ENCODE measurements at places on chromosomes 11 and 22.

- no peak for DNase-seq
Observed at GRCh38 chr11:73974604-73975478, 7.8 kb downstream of the UCP2 start.

- peak; percentile 91 for DNase-seq
Observed at GRCh38 chr11:75453916-75454655, 21.1 kb upstream of the KLHL35 start.

DNA sequence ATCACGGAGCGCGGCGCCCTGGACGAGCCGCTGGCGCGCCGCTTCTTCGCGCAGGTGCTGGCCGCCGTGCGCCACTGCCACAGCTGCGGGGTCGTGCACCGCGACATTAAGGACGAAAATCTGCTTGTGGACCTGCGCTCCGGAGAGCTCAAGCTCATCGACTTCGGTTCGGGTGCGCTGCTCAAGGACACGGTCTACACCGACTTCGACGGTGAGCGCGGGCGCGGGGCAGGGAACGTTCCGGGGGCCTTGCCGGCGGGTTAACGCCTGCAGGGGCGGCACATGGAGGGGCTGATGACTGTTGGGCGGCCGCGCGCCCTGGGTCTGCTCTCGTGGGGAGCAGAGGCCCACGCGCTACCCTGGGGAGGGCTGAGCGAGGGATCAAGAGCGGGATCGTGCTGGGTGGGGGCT lies 1.0 kb downstream of the PIM3 start:
- no peak for DNase-seq

- DNase-seq = no peak
Observed at GRCh38 chr22:42281284-42281683, 10.8 kb upstream of the TCF20 start.

DNA sequence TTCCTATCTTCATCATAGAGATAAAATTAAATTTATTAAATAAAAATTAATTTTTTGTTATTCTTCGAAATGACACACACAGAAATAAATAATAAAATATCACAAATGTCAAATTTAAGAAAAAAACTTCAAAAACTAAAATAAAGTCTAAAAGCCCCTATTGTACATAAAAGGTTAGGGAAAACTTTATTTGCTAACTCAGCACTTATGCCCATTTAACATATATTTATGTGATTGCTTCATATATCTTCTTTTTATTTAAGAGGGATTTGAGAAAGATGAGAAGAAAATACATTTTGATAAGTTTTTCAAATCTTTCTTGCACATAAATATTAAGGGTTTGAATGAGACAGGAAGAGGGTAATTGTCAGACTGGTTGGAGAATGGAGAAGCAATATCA lies 2350.4 kb upstream of the RAG2 start:
- DNase-seq = no peak

GRCh38 chr11:122333467-122333866 lies 217.5 kb upstream of the BLID start:
- DNase-seq = no peak

GRCh38 chr11:88359541-88359940 lies 22.0 kb upstream of the CTSC start:
- no peak for DNase-seq

DNA sequence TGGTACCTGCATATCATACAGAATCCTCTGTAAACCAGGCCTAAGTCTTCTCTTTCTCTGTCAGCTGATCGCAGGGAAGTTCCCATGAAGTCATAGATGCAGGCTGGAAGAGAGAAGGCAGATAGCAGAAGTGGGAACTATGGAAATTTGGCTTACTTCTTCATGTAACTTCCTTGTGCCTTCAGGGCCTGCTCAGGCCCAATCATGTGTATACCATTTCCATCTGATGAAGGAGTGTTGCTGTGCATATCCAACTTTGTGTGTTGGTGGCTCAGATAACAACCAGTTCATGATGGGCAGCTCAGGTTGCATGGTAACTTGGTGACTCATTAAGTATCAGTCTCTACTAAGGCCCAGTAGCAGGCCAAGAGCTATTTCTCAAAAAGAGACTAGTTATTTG lies 53.1 kb upstream of the CEP295 start:
- no peak for DNase-seq

DNA sequence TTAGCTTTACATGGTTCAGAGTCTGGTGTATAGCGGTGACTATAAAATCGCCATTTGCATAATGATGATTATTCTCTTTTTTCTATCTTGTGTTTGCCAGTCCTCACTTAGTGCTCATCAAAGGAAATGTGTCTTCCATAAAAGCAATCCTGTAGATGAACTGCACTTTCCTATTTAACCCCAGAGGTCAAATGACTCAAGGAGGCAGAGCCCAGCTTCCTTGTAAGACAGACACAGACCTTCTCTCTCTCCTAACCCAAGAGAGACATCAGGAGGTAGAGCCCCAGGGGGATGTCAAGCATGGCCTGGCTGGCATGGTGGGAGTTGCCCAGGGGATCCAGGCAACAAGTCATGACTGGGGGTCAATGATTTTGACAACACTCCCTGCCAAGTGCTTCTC lies 46.9 kb upstream of the CRTAM start:
- no peak for DNase-seq

DNA sequence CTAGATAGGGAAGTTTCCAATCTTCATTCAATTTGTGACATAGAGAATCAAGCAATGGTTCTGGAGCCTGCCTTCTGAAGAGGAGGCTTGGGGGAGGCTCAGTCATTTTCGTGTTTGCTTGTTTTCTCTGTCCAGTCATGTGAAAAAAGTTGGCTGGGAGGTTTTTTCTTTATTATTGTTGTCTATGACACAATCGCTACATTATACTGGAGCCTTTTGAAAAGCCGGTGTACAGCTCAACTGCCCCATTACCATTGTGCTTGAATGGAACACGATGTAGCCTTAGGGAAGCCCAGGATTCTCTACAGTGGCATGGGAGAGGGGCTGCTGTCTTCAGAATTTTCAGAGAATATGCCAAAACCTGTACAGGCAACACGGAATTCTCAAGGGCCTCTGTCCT lies 57.9 kb upstream of the NCAM1 start:
- no peak for DNase-seq

GRCh38 chr22:29050457-29050856 lies 11.2 kb downstream of the C22orf31 start:
- DNase-seq = no peak

GRCh38 chr11:122656073-122656630 lies 630 bp downstream of the UBASH3B start:
- DNase-seq = no peak

- DNase-seq = no peak
Observed at GRCh38 chr11:120020981-120021380, 116.9 kb downstream of the TRIM29 start.

- no peak for DNase-seq
Observed at GRCh38 chr11:127061947-127062346, 61.4 kb upstream of the KIRREL3 start.

GRCh38 chr11:113603277-113604059 lies 102.6 kb downstream of the TMPRSS5 start:
- DNase-seq = peak; percentile 66

GRCh38 chr11:117424781-117425180 lies 97.1 kb downstream of the CEP164 start:
- no peak for DNase-seq

GRCh38 chr22:34567367-34567766 lies 498.6 kb upstream of the ISX start:
- no peak for DNase-seq

DNA sequence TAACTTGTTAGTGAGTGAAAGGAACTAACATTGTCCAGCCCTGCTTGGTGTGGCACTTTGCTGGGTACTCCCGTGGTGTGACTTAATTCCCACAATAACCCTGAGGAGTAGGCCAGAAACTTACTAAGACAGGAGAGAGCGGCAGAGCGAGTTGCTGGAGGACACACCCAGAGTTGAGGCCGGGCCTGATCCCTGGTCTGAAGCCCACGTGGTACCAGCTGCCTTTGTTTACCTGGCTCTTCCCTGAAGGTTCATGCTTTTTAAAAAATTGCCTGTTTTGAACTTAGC lies 594 bp downstream of the MPST start:
- no peak for DNase-seq

DNA sequence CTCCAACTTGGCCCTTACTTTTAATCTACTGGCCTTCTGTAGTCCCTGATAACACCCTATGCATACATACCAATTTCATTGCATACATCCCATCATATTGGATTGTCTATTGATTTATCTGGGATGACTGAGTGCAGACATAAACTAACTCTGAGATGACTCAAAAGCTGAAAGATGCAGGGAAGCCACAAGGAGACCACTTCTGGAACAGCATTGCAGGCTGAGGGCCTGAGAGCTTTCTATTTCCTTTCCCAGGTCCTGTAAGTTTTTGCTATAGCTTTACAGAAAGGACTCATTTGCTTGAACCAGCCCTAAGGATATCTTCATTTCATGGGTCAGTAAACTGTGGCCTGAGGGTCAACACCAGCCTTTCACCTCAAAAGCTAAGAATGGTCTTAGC lies 15.1 kb upstream of the SPON1 start:
- no peak for DNase-seq

- DNase-seq = no peak
Observed at GRCh38 chr11:109521571-109522086, 99.6 kb downstream of the C11orf87 start.

GRCh38 chr22:24230911-24231656 lies 13.8 kb downstream of the GGT5 start:
- no peak for DNase-seq

DNA sequence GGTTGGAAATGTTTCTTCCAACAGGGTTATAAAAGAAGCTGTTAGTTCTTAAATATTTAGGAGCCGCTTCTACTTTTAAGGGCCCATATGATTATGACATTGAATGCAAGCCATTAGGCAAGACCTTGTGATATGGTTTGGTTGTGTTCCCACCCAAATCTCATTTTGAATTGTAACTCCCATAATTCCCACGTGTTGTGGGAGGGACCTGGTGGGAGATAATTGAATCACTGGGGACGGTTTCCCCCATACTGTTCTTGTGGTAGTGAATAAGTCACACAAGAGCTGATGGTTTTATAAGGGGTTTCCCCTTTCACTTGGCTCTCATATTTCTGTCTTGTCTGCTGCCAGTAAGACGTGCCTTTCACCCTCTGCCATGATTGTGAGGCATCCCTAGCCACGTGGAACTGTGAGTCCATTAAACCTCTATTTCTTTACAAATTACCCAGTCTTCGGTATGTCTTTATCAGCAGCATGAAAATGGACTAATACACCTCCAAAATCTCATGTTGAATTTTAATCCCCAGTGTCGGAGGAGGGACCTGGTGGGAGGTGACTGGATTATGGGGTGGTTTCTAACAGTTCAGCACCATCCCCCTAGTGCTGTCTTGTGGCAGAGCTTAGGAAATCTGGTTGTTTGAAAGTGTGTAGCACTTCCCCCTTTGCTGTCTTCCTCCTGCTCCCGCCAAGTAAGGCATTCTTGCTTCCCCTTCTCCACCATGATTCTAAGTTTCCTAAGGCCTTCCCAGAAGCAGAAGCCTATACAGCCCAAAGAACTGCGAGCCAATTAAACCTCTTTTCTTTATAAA lies 4.3 kb downstream of the CD59 start:
- DNase-seq = peak; percentile 56

- DNase-seq = peak; percentile 65
Observed at GRCh38 chr11:110425751-110426545, 3.8 kb upstream of the FDX1 start.

GRCh38 chr22:47334601-47335000 lies 572.2 kb downstream of the TBC1D22A start:
- no peak for DNase-seq

DNA sequence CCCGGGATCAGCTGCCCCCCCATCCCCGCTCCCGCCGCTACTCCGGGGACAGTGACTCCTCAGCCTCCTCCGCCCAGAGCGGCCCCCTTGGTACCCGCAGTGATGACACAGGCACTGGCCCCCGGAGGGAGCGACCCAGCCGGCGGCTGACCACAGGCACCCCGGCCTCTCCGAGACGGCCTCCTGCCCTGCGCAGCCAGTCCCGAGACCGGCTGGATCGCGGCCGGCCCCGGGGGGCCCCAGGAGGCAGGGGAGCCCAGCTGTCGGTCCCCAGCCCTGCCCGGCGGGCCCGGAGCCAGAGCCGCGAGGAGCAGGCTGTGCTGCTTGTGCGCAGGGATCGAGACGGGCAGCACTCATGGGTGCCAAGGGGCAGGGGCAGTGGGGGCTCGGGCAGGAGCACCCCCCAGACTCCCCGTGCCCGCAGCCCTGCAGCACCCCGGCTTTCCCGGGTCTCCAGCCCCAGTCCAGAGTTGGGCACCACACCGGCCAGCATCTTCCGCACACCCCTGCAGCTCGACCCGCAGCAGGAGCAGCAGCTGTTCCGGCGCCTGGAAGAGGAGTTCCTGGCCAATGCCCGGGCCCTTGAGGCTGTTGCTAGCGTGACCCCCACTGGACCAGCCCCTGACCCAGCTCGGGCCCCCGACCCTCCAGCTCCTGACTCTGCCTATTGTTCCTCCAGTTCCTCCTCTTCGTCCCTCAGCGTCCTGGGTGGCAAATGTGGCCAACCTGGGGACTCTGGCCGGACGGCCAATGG lies 3.9 kb downstream of the RASL10A start:
- DNase-seq = no peak

- DNase-seq = peak; percentile 90
Observed at GRCh38 chr11:100739666-100740065, 52.6 kb downstream of the ARHGAP42 start.

DNA sequence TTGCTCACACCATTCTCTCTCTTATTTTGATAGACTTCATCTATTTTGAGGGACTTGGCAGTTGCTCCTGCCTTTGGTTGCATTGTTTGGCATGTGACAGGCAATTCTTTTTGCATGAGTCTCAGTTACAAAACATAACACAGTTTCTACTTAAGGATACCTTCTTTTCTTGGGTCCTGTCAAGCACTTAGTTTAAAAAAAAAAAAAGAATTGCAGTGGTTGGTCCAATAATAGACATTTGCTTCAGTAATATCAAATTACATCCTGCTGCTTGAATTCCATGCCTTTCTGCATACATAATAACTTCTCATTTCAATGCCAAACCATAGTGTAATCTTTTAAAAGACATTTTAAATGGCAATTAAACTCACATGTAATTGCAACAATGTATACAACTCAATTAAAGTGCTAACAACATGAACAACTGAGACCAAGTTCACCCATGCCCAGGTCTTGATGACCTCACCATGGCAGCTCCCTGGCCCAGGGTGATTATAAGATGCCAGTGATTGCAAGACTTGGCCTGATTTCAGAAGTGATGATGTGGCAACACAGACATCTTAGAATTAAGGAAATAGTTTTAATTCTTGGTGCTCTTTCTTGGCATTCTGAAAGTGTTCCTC lies 32.2 kb upstream of the PLET1 start:
- peak; percentile 80 for DNase-seq

- DNase-seq = no peak
Observed at GRCh38 chr11:133934599-133935550, 21.9 kb downstream of the IGSF9B start.

GRCh38 chr11:10990637-10991193 lies 132.9 kb upstream of the ZBED5 start:
- DNase-seq = no peak

DNA sequence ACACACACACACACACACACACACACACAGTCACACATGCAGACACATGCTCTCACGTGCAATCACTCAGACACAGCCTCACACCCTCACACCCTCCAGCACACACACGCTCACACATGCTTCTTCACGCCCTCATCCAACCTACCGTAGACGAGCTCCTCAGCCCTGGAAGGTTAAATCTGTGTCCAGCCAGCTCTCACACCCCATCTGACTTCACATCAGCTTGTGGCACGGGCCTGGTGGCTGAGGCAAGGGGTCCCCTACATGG lies 1.3 kb upstream of the SCUBE1 start:
- no peak for DNase-seq

GRCh38 chr11:13434247-13435205 lies 28.5 kb downstream of the BTBD10 start:
- DNase-seq = no peak

- DNase-seq = peak; percentile 55
Observed at GRCh38 chr22:42862045-42862734, 5.1 kb upstream of the ARFGAP3 start.

Measured in astrocyte of the cerebellum (primary cell).